ENCODE measurements at places on chromosomes 5 and 9. TPM values are rescaled to one million over a fixed set of nuclear protein-coding genes. Genes with fewer than 3 reads are reported as not detected.

The AOPEP gene
- total RNA-seq: 18.5 TPM

The NTRK2 gene
- total RNA-seq: 0.09 TPM

The NME5 gene
- 1.5 TPM for total RNA-seq

The THBS4 gene
- under 0.01 TPM for total RNA-seq

The PARP8 gene
- total RNA-seq: 0.27 TPM

The FAM200C gene
- total RNA-seq: 2.3 TPM

The BHMT gene
- total RNA-seq: not detected

The KLHL9 gene
- total RNA-seq: 38.3 TPM

The TNFSF8 gene
- total RNA-seq: not detected

The SYK gene
- total RNA-seq: not detected

The PIP5KL1 gene
- total RNA-seq: 1.0 TPM

The AP3B1 gene
- 51.3 TPM for total RNA-seq

The C1QTNF2 gene
- total RNA-seq: 0.09 TPM

The ANKRD18B gene
- 0.94 TPM for total RNA-seq

The MAT2B gene
- 88.4 TPM for total RNA-seq

Measured in endothelial cell of coronary artery (primary cell).